ENCODE measurements at places on chromosomes 4 and X.

DNA sequence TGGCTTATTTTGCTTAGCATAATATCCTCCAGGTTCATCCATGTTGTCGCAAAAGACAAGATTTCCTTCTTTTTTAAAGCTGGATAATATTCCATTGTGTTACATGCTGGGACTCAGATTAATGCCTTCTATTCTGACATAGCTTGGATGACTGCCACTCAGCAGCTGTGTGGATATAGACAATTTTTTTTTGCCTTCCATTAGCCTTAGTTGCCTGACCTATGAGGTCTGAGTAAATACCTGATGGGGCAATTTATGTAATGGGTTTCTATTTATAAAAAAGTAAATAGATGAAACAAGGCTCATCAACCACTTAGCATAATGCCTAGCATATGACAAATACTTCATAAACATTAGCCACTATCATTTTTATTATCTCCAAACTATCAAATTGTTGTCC lies 515.4 kb downstream of the ZNF674 start:
- no peak for DNase-seq

- DNase-seq = no peak
Observed at GRCh38 chr4:7621252-7622035, 186.7 kb upstream of the PSAPL1 start.

DNA sequence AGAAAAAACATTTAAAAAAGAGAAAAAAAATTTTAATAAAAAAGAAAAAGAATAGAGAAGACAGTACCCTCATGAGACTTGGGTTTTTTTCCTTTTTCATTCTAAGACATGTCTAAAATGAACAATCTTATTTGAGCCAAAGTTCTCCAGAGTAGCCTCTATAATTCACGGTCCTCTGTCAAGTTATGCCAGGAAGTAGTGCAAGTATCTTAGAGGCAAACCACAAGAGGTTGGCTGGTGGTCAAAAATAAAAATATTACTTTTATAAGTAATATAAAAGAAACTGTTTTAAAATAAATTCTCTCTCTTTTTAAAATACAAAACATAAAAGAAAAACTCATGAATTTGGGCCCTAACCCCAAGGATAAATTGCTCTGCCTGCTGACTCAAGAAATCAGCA lies 26.5 kb downstream of the HNRNPDL start:
- no peak for DNase-seq

- DNase-seq = no peak
Observed at GRCh38 chrX:135295944-135296305, 13.4 kb upstream of the ETDC start.

GRCh38 chr4:167032871-167033270 lies 201.4 kb downstream of the SPOCK3 start:
- DNase-seq = no peak

- no peak for DNase-seq
Observed at GRCh38 chrX:139172731-139173130, 357.8 kb upstream of the F9 start.

DNA sequence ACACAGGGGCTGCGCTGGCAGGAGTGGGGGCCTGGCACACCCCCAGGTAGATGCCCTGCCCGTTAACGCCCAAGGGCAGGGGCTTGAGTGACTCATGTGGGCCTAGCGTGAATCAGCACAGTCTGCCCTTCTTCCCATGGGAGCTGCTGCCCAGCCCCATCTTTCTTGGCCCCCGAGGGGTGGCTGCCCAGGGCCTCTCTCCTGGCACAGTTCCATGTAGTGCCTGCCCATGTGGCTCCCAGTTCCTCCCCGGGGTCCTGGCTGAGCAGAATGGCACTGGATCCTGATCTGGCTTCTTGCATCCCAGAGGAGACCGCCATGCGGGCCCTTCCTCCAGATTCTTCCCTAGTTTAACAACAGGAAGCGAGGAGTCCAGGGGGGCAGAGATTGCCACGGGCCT lies 2.1 kb upstream of the AVPR2 start:
- no peak for DNase-seq

DNA sequence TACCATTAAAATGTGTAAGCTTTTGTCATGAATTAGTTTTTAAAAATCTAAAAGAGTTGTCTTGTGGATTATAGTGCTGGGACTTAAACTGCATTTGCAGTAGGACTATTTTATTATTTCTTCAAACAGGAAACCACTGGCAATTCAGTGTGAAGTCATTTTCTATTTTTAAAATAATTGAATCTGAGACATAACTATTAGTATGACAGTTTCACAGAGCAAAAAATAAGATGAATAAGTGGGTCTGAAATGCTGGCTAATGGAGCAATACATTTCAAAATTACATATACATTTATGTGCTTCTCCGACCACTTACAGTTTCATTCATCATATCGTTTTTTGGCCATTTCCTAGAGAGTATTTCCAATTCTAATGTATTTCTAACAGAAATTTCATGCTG lies 75.3 kb upstream of the RAPGEF2 start:
- no peak for DNase-seq

DNA sequence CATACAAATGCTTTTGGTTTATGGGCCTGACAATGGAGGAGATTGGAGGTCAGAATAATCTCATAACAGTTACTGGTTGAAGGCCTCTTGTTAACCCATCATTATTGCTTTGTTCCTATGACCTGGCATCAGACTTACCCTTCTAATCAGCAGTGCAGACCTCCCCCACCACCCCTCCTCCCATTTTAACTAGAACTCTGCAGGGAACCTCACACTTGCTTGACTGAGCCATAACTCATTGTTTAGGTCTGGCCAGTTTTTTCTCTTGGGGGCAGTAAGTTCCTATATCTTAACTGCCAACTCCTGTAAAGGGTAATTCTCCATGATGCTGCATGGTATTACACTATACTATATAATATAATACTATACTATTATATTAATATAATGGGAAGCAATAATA lies 609.3 kb downstream of the IL1RAPL1 start:
- DNase-seq = no peak

DNA sequence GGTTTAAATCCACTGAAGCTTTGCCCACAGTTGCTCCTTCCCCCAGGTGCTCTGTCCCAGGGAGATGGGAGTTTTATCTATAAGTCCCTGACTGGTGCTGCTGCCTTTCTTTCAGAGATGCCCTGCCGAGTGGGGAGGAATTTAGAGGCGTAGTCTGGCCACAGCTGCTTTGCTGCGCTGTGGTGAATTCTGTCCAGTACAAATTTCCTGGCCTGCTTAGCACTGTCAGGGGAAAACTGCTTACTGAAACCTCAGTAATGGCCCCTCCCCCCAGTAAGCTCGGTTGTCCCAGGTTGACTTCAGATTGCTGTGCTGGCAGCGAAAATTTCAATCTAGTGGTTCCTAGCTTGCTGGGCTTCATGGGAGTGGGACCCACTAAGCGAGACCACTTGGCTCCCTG lies 40.1 kb downstream of the UGT2B17 start:
- no peak for DNase-seq

- DNase-seq = no peak
Observed at GRCh38 chrX:104280609-104281008, 25.9 kb upstream of the ESX1 start.

GRCh38 chr4:142218726-142219125 lies 582.3 kb downstream of the IL15 start:
- no peak for DNase-seq

DNA sequence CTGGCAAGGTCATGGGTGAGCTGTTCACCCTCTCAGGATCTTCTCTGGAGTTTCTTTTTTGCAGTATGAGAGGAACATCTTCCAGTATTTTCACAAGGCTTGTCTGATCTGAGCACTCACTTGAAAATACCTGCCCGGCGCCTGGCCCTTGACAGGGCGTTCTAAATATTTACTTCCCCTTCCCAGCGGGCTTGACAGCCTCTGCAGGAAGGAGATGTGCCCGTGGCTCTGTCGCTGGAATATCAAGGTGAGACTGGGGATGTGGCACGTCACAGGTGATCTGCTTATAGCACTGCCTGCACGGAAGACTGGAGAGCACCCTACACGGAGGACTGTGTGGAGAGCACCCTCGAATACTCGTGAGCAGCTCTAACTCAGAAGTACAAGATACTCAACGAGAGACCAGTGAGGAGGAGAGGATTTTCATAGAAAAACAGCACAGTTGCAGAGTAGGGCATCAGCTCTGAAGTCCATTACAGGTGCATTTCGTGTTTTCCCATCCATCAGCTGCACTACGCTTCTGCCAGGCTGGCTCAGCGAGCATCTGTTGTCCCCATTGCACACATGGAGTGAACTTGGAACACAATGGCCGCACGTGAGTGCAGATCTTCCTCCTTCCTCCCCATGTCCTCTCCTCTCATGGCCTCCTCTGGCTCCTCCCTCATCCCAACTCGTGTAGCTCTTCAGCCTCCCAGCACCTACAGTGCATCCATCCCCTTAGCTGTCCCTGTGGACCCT lies 32.1 kb downstream of the ZBTB49 start:
- no peak for DNase-seq

- no peak for DNase-seq
Observed at GRCh38 chrX:136768469-136769084, 12.2 kb downstream of the ARHGEF6 start.

DNA sequence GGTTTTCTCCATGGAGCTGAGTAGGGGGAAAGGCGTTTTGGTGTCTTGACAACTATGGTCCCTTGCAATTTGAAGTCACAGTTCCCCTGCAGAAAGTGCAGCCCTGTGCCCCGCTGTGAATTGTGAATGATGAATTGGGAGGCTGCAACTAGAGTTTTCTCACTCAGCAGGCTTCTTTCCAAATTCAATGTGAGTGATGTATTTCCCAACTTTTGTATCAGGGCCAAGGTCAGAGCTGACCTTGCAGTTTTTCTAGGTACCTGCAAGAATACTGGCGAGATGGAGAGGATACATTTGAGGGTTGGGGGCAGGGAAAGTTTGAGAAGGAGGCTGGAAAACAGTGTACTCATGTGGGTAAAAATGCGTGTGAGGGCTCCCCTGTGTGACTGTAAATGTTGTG lies 11.7 kb downstream of the PHEX start:
- no peak for DNase-seq

- DNase-seq = no peak
Observed at GRCh38 chrX:127943571-127943970, 108.6 kb downstream of the ACTRT1 start.

DNA sequence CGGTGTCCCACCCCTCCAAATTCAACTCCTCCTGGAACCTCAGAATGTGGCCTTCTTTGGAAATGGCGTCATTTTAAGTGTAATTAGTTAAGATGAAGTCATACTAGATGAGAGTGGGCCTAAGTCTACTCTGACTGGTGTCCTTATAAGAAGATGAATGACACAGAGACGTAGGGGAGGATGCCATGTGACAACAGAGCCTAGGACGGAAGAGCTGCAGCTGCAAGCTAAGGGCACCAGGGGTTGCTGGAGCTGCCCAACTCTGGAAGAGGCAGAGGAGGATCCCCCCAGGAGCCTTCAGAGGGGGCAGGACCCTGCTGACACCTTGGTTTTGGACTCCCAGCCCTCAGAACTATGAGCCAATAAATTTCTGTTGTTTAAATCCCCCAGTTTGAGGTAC lies 115.1 kb downstream of the STK32B start:
- no peak for DNase-seq

DNA sequence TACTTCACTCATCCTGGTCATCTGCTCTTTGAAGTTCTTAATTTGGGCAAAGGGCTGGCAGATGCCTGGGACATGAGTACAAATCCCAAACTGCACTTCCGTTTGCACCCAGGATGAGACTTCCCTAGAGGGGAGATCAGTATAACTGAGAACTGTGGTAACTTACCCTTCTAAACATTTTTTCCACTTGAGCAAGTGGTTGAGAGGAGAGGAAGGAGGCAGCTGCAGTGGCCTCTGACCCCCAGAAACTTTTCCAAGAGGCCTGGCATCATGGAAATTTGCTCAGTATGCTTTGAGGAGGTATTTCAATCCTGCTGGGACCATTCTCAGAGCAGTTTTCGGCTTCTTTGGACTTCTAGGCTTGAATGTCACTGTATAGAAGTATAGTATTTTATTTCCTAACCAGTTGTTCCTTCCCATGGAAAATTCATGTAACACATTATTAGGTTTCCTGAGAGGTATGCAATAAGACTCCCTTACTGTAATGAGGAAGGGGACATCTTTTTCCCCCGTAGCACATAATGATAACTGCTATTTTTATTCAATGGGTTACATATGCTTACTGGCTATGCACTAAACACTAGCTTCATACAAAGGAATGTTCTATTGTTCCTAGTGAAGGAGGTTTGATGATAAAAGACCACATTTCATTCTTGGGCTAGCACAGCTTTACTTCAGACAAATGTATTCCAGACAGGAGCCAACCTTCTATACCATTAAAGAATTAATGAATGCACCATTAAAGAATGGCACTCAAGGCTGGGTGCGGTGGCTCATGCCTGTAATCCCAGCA lies 129.3 kb downstream of the SHROOM3 start:
- DNase-seq = no peak

DNA sequence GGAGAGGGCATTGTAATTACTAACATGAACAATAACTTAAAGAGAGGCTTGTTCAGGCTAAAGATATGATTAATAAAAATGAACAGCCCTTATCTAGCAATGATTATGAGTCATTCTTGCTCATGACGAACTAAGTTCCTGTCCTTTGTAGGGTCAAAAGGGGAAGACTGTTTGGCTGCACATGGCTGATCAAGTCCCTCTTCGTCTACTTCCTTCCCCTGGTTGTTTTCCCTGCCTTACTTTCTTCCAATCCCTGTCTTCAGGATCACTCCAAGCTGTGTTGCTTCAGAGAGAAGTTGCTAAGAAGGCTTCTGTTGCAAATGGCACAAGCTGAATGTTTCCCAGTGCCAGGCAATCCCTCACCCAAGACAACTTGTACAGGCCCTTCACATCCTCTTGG lies 115.0 kb upstream of the HS3ST1 start:
- DNase-seq = no peak

GRCh38 chr4:82097504-82097903 lies 276.3 kb downstream of the HNRNPD start:
- no peak for DNase-seq

DNA sequence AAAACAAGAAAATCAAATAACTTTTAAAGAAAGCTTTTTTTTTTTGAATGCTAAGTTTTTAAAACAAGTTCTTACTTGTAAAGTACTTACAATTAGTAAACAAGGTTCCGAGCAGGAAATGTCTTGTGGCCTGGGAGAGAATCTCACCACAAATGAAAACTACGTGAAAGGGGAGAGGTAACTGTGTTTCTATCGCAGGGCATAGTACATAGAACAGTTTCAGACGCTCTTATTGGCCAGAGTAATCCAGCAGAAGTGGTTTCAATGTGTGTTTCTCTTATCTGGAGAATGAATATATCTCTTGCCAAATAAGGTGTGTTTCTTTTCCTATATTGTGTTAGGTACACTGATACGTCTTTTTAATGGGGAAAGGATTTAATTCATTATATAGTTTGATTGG lies at the start of gene PLAC8:
TSS of gene PLAC8 (minus strand) at position 154 of the 400 bp plus-strand sequence. CDS start 6,808 bp downstream, outside the sequence.
- no peak for DNase-seq

- DNase-seq = no peak
Observed at GRCh38 chr4:104593019-104593418, 98.3 kb upstream of the CXXC4 start.

DNA sequence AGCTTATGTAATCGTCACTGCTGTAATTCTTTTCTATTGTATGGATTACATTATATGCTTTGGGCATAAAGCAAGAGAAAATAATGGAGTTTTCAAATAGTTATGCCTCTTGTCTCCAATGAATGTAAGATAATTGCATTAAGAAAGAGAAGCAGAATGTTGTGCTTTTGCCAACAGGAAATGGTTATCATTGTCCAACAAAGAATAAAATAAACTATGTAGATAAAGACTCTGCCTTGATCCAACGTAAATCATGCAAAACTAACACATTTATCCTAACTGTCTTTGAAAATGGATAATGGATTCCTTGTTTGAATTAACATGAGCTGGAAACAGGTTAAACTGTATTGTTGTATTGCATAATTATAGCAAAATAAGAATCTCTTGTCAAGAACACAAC lies 1709.0 kb downstream of the PCDH7 start:
- DNase-seq = no peak

- DNase-seq = no peak
Observed at GRCh38 chr4:73442275-73442674, 6.3 kb downstream of the AFP start.

Measured in stimulated activated CD8-positive, alpha-beta memory T cell treated with anti-CD3 and anti-CD28 coated beads, Interleukin-7, amount 100 ng/mL, for 1 hour (primary cell).